ENCODE measurements at places on chromosomes 5 and 9. TPM values are rescaled to one million over a fixed set of nuclear protein-coding genes. Genes with fewer than 3 reads are reported as not detected.
A peak's percentile ranks its signal among the peaks of the same experiment; 100 is the strongest.

- peak; percentile 83 for DNase-seq
These were observed 54.4 kb upstream of the RPL26L1 start for GRCh38 chr5:172904643-172905345.

- no peak for DNase-seq
These were observed 230.9 kb downstream of the SLF1 start for GRCh38 chr5:94849324-94849723.

- DNase-seq, result no peak
These were observed 11.2 kb downstream of the C9orf43 start for GRCh38 chr9:113421726-113422125.

- no peak for DNase-seq
These were observed 46.4 kb upstream of the PRRC2B start for GRCh38 chr9:131347376-131348020.

GRCh38 chr5:97133101-97133500 is 9.3 kb downstream of the LIX1 start:
- DNase-seq, result no peak

DNA sequence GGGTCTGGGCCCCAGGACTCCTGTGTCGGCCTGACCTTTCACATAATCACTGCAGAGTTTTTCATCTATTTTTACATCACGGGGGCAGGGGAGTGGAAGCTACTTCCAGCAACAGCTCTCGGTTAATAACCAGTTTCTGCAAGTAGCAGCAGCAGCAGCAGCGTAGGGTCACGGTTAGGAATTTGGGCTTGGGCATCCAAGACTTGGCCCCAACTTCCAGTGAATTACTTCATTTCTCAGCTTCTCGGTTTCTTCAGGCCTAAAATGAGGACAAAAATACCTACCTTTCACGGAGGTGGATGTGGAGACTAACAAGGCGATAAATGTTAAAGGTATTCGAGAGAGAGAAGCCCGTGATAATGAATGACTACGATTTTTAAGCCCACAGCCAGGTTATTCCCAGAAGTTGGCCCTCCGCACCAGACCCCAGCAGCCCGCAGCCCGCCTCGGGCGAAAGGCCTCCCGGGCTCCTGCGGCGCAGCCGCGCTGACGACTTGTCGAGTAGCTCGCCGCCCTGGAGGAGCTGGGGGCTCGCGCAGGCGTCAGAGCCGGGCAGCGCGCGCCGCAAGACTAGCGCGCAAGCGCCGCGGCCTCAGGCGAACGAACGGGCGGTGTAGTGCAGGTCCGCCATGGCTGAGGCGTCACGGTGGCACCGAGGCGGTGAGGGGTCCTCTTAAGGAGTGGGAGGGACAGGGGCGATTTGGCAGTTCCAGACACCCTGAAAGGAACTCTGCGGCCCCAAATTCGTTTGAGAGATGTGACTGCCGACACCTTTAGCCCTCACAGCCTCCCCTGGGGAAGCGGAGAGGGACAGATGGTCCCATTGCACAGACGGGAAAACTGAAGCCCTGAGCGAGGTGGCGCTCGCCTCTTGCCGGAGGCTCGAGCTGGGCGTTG is at the start of gene PKD2L2:
Gene PKD2L2, plus strand, starts transcription at position 595 of the 897 bp plus-strand sequence. Its CDS starts 35 bp downstream, at position 630.
- DNase-seq, result peak; percentile 94

- DNase-seq, result no peak
These were observed 124.2 kb upstream of the MAST4 start for GRCh38 chr5:66472010-66472409.

DNA sequence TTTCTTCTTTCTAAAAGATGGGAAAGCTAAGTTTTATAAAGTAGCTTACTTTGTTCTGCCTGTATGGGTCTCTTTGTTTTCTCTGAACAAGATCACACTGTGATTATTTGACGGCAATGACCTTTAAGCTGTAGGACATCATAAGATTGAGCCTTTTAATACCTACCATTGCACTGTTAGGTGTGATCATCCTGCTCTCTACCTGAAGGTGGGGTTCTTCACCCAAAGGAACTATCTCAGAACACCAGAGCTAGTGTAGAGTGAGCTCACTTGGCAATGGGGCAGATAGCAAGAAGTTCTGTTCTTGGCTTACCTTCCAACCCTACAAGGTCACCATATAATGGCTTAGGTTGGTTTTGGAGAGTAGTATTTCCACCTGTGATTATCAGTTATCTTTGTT is 200.2 kb downstream of the SPATA31D1 start:
- DNase-seq, result no peak

GRCh38 chr9:103816146-103816545 is 278.0 kb upstream of the SMC2 start:
- DNase-seq, result no peak

GRCh38 chr5:138465261-138466124 is at the start of gene EGR1:
EGR1 (plus strand) TSS chr5:138465479; CDS start chr5:138465762, 283 bp downstream.
- peak; percentile 97 for DNase-seq

DNA sequence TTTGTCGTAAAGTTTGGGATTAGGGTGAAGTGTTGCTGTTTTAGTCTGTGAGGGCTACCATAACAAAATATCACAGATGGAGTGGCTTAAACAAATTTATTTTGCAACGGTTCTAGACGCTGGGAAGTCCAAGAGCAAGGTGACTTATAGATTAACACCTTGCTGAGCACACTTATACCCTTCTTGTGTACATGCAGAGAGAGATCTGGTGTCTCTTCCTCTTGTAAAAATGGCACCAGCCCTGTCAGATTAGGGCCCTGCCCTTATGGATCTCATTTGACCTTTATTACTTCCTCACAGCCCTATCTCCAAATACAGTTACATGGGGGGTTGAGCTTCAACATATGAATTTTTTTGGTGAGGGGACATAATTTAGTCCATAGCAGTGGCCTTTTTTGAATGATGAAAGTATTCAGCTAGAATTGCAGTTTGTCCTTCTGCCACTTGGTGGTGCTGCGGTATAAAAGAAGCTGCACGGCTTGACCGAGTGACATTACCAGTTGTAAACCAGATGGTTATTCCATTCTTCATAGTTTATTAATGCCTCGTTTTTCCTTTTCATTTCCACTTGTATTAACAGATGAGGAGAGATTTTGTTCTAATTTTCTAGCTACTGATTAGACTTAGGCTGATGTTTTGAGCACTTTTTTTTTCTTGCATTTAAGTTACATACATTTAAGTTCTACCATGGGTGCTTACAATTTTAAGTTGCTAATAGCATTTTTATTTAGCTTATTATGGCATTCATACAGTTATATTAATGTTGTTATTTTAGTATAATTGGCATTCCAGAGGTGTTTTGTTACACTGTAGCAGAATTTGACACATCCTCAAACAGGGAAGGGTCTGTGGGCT is 19.4 kb downstream of the DCP2 start:
- DNase-seq, result no peak

GRCh38 chr9:115551396-115551795 is 433.4 kb upstream of the TNC start:
- no peak for DNase-seq

- DNase-seq, result no peak
These were observed 112.7 kb upstream of the FST start for GRCh38 chr5:53367727-53368126.

DNA sequence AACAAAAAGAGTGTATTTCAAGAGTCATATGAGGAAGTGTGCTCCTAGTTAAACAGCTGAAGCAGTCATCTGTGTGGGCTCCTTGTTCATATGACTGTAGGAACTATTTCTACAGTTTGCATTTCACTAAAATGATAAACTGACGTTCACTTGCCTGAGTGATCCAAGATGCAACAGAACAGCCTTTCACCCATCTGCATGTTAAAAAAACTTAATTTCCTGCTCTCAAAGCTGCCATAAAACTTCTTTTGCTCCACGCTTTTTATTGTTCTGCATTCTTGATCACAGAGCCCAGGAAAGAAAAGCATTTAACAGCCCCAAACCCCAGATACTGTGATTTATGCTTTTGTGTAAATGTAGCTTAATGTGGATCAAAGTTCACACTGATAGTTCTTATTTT is 43.9 kb downstream of the ZNF608 start:
- DNase-seq, result no peak

GRCh38 chr5:161775891-161776290 is 72.0 kb upstream of the GABRA1 start:
- DNase-seq, result no peak

- no peak for DNase-seq
These were observed 399.9 kb upstream of the ADAMTSL1 start for GRCh38 chr9:18074041-18074440.

- DNase-seq, result no peak
These were observed 6.6 kb downstream of the GOLGA1 start for GRCh38 chr9:124934290-124934689.

Gene GLIPR2
- total RNA-seq, result 8.9 TPM

Gene ARL14EPL
- not detected for total RNA-seq

Gene PCDHGC5
- total RNA-seq, result 2.4 TPM

Gene MPDZ
- total RNA-seq, result 62.6 TPM

Gene AFAP1L1
- total RNA-seq, result 46.9 TPM

Gene EPB41L4B
- 8.1 TPM for total RNA-seq

Gene GAPT
- 0.92 TPM for total RNA-seq

Gene SPEF2
- 1.1 TPM for total RNA-seq

Gene SH3RF2
- total RNA-seq, result 267 TPM
